ENCODE measurements at places on chromosomes 2 and 18.

- no peak for DNase-seq
These were observed 5.9 kb upstream of the CNNM3 start for GRCh38 chr2:96809951-96810782.

- DNase-seq: no peak
These were observed 42.9 kb upstream of the TUBA3E start for GRCh38 chr2:130241041-130241707.

DNA sequence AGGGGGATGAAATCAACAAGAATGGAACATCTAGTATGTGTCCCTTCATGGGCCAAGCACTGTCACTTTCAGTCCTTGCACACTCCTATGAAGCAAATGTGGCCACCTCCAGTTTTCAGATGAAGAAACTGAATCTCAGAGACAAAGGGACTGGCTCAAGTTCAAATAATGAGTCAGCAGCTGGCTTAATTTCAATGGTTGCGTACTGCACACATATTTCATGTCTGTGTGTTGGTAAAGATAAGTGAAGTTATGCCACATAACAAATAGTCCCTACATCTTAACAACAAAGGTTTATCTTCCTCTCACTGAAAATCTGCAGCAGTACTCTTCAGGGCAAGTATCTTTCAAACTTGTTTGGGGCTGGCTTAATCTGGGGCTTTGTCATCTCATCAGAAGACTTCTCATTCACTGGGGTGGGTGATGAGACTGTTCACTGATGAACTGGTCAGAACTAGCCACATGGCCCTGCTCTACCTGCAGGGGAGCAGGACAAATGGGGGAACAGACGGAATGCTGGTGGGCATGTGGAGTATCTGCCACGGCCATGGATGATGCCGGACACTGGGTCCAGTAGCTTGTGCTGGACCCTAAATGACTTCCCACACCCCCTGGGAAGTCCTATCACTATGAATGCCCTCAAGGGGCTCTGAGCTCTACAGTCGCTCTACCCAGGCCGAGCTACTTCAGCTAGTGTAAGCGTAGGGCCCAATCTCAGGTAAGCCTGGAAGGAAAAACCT lies 263.2 kb downstream of the CYP26B1 start:
- no peak for DNase-seq

GRCh38 chr2:190927301-190927700 lies 46.7 kb downstream of the GLS start:
- DNase-seq: no peak

GRCh38 chr2:5562426-5562825 lies 129.8 kb upstream of the SOX11 start:
- DNase-seq: no peak

DNA sequence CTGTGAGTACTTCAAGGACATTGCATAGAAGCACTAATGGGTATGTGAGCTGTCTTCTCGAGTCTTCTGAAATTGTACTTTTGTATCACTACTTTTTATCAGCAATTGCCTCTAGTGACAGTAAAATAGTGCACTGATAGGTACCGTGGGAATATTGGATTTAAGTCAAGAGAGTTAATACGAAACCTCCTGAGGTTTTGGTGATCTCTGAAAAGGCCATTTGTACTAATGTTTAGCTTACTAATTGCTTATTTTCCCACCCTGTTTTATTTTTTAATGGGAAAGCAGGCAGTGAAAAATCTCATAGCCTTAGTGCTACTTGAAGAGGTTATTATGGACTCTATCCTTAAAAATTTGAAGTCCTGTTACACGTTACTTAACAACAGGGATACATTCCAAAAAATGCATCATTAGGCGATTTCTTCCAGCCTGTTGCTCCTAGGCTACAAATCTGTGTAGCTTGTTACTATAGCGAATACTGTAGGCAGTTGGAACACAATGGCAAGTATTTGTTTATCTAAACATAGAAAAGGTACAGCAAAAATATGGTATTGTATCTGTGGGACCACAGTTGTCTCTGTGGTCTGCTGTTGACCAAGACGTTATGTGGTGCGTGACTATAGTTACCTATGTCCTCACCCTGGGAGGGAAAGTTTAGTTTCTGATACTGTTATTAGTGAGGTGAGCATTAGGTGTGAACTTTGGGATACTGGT lies 65.9 kb downstream of the CAB39 start:
- DNase-seq: no peak

- DNase-seq: no peak
These were observed 4.5 kb upstream of the C2orf74 start for GRCh38 chr2:61157371-61158003.

DNA sequence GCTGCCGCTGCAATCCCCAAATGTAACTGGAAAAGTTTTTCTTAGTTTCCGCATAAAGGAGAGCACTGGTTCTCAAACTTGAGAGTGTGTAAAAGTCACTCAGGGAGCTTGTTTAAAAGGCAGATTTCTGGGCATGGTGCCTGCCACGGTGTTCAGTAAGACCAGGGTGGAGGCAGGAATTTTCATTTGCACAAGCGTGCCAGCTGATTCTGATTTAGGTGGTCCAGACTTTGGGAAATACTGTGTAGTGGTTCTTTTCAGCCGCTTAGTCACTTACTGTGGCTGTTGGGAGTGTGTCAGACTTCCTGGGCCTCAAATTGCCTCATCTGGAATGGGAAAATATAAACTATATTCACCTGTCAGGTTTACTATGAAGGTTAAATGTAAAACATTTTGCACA lies 788 bp downstream of the ARMC9 start:
- DNase-seq: no peak

- DNase-seq: no peak
These were observed 35.6 kb downstream of the CEP192 start for GRCh38 chr18:13026583-13027270.

DNA sequence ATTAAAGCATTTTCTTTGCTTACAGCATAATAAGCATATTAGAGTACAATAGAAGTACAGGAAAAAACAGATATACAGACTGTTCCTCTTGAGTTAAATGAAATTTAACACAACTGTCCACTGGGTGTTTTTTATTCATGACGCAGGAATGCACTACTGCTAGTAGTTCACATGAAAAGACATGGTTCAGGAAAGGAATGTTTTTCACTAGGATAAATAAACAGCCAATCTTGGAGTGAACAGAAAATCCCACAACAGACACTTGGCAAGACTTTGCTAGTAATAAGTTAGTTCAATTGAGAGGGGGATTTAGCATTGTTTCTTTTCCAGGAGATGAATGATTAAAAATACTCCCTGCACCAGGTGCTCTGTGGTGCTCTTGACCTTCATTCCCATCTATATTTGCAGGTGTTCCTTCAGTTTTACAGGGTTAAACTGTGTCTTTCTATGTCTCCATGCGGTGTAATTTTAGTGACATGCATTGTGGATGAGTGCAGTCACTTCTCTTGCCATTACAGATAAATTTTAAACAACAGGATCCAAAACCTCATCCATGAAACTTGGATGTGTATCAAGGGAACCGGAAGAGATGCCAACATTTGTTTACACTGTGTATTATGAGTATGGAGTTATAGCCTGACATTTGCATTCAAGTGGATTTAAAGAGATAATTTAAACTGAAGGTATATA lies 796.6 kb downstream of the DSC3 start:
- DNase-seq: no peak

DNA sequence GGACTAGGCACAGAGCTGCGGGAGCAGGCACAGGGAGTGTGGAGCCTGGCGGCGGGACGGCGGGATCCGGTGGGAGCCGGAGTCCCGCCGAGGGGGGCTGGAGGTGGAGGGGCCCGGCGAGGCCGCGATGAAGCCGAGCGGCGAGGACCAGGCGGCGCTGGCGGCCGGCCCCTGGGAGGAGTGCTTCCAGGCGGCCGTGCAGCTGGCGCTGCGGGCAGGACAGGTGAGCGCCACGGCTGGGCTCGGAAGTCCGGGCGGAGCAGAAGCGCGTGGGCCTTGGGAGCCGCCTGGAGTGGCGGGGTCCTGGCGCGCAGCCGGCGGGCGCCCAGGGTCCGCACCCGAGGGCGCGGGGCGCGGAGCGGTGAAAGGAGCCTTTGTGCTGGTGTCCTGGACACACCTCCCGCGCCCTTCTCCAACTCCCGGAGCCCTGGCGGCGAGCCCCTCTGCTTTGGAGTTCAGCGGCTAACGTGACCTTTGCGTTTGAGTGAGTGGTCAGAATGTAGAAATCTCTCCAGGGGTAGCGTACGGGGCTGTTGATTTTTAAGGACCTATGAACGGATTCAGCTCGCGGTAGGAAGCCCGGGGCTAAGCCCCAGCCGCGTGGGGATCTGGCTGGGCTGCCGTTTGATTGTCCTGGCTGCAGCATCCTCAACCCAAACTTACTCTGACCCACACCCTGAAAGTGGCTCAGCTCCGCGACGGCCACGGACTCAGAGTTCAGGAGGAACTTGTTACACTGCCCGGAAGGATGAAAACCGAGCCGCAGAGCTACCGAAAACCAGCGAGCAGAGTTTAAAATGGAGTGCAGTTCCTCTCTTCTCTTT lies 448 bp downstream of the IMPA2 start:
- DNase-seq: peak; percentile 11

- no peak for DNase-seq
These were observed 60.8 kb upstream of the FAM136A start for GRCh38 chr2:70362661-70363060.

DNA sequence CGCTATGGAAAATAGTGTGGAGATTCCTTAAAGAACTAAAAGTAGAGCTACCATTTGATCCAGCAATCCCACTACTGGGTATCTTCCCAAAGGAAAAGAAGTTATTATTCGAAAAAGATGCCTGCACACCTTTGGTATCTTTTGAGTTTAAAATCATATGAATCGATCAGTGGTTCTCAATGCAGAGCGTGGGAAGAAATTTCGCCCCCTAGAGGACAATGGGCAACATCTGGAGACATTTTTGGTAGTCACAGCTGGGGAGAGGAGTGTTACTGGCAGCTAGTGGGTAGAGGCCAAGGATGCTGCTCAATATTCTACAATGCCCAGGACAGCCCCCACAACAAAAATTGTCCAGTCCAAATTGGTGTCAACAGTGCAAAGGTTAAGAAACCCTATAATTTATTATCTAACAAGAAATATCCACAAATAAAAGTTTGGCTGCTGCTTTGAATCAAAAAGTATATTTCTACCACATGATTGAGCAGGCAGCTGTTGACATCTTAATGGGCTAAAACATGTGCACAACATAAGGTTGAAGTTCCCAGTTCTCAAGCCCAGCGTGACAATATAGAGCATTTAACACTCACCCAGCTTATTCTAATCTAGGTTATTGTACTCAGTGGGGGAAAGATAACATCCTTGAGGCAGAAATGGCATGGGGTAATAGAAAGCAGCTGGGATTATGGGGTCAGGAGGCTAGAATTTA lies 425.7 kb downstream of the LRATD1 start:
- no peak for DNase-seq

GRCh38 chr2:7539077-7539476 lies 621.9 kb downstream of the RNF144A start:
- DNase-seq: no peak

- no peak for DNase-seq
These were observed 110.7 kb downstream of the NFATC1 start for GRCh38 chr18:79506191-79507075.

- DNase-seq: no peak
These were observed 13.2 kb downstream of the MAP4K4 start for GRCh38 chr2:101710471-101711318.

DNA sequence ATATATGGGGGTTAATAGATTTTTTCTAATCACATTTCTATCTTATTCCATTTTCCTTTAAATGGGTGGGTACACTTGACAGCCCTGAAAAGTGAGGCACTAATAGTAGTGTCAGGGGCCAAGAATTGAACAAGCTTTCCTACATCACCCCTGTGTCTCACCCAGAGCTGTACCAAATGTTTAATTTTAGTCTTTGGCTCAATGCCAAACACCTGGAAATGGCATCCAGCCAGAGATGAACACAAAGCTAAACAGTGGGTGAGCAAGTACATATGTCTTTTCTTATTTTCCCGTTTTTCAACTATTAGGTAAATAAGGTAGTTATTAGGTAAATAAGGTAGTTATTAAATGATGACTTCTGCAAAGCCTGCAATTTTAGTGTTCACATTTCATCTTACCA lies 276.3 kb upstream of the ERBB4 start:
- no peak for DNase-seq

GRCh38 chr2:172305066-172305465 lies 122.3 kb upstream of the ITGA6 start:
- DNase-seq: no peak

DNA sequence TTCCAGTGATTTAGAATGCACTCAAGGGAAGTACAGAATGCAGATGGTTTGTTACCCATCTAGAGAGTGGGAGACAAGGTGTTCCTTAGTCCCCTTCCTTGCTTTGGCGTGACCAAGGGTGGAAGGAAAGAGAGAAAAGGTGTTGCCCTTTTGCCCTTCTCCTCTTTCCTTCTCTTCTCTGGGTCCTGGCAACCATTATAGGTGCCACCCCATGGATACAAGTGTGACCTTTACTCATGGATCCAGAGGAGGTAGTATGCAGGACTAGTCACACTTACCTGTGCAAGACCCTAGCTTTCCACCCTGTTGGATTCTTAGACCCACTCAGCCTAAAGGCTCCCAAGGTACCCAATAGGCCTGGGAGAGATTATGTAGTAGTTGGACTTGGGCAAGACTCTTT lies 11.6 kb upstream of the RBFA start:
- peak; percentile 16 for DNase-seq

- no peak for DNase-seq
These were observed 34.0 kb upstream of the PLA2R1 start for GRCh38 chr2:160096409-160096808.

- no peak for DNase-seq
These were observed 25.8 kb downstream of the CIB4 start for GRCh38 chr2:26615336-26615859.

DNA sequence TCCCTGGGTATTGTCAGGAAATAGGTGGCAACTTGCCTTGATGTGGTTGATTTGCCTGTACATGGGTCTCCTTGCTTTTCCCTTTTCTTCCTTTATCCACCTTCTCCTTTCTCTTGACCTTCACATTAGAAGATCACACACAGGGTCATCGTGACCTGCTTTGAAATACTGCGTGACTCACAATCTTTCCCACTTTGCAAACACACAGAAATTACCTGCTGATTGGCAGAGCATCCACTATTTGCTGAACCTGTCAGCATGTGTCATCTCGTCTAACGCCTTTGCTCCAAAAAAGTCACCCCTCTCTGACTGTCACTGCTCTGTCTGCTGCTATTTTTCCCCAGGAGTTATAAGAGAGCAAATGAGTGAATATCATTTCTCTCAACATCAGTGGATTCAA lies 60.8 kb downstream of the MYO3B start:
- DNase-seq: no peak

GRCh38 chr2:218582076-218582475 lies 13.4 kb downstream of the CNOT9 start:
- DNase-seq: no peak

GRCh38 chr18:292271-292670 lies 24.4 kb upstream of the THOC1 start:
- no peak for DNase-seq

GRCh38 chr2:33477473-33478468 lies 1.3 kb downstream of the RASGRP3 start:
- DNase-seq: no peak

GRCh38 chr2:168526641-168527040 lies 70.6 kb downstream of the CERS6 start:
- no peak for DNase-seq

DNA sequence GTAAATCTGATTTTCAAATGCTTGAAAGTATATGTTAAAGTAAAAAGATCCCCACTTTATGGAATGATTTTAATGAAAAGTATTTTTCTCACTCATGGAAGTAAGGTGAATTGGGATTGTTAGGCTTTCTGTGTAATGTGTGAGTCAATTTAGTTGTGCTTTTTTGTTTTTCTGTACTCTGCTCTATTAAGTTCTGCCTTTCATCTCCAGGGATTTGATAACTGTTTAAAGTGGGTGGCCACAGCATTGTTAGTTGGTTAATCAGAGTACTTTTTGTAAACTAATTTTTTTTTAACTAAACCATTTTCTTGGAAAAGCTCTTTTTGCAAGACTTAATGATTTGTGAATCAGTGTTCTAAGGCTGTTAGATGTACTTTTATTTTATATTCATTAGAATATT lies 76.8 kb downstream of the ABI2 start:
- DNase-seq: no peak
